ENCODE measurements at places on chromosomes 3 and 15.

- no peak for DNase-seq
- H3K36me3 ChIP-seq, result no peaks in the 10 kb centered on the region
- H3K4me3 ChIP-seq, result peak overlapping the region; percentile 3
- no peak overlapping the region for H3K27ac ChIP-seq
- H3K27me3 ChIP-seq, result peaks cover 21% of the 10 kb centered on the region
These were observed 80.4 kb upstream of the MEF2A start for GRCh38 chr15:99485153-99485961.

DNA sequence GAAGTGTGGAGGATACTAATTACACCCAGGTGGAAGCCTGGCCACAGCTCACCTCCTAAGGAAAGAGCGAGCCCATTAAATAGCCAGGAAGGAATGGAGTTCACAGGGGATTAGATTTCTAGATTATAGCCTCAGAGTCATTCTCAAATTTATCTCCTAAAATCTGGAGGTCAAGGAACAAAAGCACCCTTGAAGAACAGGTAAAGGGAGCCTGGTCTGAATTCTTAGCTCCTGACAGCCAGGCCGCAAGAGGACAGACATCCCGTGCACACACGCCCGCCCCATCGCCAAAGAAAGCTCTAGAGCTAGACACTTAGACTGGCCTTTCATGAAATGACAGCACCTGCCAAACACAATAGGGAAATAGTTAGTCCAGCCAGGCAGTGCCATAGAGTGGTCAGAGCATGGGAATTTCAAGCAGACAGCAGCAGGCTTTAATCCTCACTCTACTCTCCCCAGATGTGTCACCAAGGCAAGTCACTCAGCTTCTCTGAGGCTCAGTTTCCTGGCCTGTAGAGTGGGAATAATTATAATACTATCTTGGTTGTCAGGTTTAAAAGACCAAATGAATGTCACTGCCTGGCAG is 59.2 kb downstream of the LIPC start:
- H3K4me3 ChIP-seq, result no peak overlapping the region
- H3K36me3 ChIP-seq, result no peaks in the 10 kb centered on the region
- no peaks in the 10 kb centered on the region for H3K27me3 ChIP-seq
- H3K27ac ChIP-seq, result no peak overlapping the region
- DNase-seq, result no peak

GRCh38 chr3:30553641-30554316 is 52.6 kb upstream of the TGFBR2 start:
- H3K27ac ChIP-seq, result no peak overlapping the region
- no peaks in the 10 kb centered on the region for H3K4me1 ChIP-seq
- no peaks in the 10 kb centered on the region for H3K27me3 ChIP-seq
- H3K4me3 ChIP-seq, result no peak overlapping the region

DNA sequence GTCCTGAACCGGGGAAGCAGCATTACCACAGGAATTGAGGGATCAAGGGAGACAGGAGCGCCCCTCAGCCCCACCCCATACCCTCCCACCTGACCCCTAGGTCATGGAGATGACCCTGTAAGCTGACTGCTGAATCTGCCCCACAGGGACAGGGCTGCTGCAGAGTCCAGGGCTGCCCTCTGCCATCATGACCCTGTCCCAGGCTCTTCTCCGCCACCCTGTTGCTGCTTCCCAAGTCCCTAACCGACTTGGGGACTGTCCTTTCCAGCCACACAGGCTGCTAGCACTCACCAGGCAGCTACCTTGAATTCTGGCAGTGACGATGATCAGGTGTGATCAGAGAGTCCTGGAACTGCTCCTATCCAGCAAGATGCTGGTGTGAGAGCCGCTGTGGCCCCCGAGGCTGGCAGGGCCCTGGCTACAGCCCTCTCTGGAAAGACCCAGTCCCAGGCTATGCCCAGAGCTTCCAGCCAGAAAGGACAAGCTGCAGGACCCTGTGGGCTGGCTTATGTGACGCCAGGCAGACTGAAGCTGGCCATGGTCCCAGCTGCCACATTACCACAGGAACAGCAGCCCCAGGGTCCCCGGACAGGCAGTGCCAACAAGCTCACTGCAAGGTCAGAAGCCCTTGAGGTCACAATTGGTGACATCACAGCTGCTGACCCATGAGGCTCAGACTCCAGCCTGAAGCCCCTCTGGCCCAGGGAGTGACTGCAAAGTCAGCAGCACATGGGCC is at the start of gene C3orf22:
Gene C3orf22 (minus strand): TSS at position 597 of the 736 bp plus-strand sequence. CDS start 5,542 bp downstream, outside the sequence.
- DNase-seq, result peak; percentile 7
- peaks cover 21% of the 10 kb centered on the region for H3K27me3 ChIP-seq
- no peak within 1 kb of the TSS for H3K27ac ChIP-seq

GRCh38 chr15:65743637-65744252 is 48.3 kb downstream of the DENND4A start:
- no peak for DNase-seq
- no peak overlapping the region for H3K4me3 ChIP-seq
- peaks cover 14% of the 10 kb centered on the region for H3K4me1 ChIP-seq
- H3K27ac ChIP-seq, result no peak overlapping the region

DNA sequence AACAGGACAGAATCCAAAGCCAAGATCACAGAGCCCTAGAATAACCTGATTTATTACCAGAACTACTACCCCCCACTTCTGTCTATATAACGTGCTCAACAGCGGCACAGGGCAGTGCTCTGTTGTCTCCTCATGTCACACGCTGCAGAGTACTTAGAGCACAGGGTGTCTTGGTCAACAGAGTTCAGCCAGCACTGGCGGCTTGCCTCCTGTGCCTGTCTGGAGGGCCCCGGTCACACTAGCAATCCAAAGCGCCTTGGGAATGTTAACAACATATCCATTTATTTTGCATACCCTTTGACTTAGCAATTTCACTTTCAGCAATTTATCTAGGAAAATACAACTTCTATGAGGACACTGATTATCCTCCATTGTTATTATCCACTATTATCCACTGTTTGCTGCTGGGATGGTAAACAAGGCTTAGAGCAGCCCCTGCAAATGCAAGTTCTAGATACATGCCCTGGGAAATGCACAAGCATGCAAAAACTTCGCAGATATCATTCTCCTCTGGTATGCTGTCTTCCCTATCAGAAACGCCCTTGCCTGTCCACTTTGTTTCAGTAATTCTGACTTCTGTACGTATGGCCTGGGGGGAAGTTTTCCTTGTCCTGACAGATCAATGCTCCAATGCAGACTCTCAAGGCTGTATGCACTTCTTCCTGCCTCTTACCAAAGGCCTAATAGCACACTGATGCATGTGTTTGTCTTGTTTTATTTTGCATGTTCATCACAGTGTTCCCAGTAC is 86.2 kb upstream of the OCA2 start:
- H3K4me3 ChIP-seq, result no peak overlapping the region
- peaks cover 35% of the 10 kb centered on the region for H3K36me3 ChIP-seq
- H3K4me1 ChIP-seq, result no peaks in the 10 kb centered on the region
- no peaks in the 10 kb centered on the region for H3K27me3 ChIP-seq

DNA sequence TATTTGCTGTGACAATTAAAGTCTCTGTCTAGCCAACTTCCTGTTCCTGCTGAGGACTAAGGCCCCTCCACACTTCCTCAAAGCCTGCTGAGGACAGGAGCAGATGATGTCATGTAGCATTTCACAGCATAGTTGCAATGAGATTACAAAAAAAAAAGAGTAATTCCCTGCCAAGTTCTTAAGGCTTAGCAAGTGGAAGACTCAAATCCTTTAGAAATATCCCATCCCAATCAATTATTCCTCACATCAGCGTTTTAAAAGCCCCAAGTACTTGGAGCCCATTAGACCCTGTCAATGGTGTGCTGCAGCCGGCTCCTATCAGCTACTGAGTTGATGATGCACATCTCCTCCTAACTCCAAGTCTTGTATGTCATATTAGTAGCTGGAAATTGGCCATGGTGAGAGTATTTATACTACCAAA is 51.7 kb downstream of the TRANK1 start:
- H3K4me1 ChIP-seq, result peaks cover 63% of the 10 kb centered on the region
- no peak overlapping the region for H3K4me3 ChIP-seq
- peak; percentile 38 for DNase-seq
- peaks cover 71% of the 10 kb centered on the region for H3K36me3 ChIP-seq

GRCh38 chr15:45892182-45892581 is 257.4 kb downstream of the SQOR start:
- no peak overlapping the region for H3K27ac ChIP-seq
- H3K4me1 ChIP-seq, result no peaks in the 10 kb centered on the region
- no peak overlapping the region for H3K4me3 ChIP-seq
- DNase-seq, result no peak

GRCh38 chr3:111858642-111859041 is 423 bp upstream of the PHLDB2 start:
- H3K4me3 ChIP-seq, result peak overlapping the region; percentile 97
- no peaks in the 10 kb centered on the region for H3K27me3 ChIP-seq
- peaks cover 18% of the 10 kb centered on the region for H3K4me1 ChIP-seq
- peaks cover 17% of the 10 kb centered on the region for H3K36me3 ChIP-seq
- DNase-seq, result no peak

GRCh38 chr15:57885435-57885834 is 178.9 kb downstream of the POLR2M start:
- no peaks in the 10 kb centered on the region for H3K4me1 ChIP-seq
- H3K27me3 ChIP-seq, result peaks cover 56% of the 10 kb centered on the region
- no peaks in the 10 kb centered on the region for H3K36me3 ChIP-seq
- no peak overlapping the region for H3K27ac ChIP-seq

GRCh38 chr3:52036222-52036694 is 20.1 kb downstream of the DUSP7 start:
- no peak overlapping the region for H3K4me3 ChIP-seq
- H3K27ac ChIP-seq, result no peak overlapping the region
- peaks cover 4% of the 10 kb centered on the region for H3K36me3 ChIP-seq
- H3K27me3 ChIP-seq, result no peaks in the 10 kb centered on the region
- no peak for DNase-seq
- peaks cover 5% of the 10 kb centered on the region for H3K4me1 ChIP-seq

GRCh38 chr3:100084100-100084806 is 30.0 kb downstream of the FILIP1L start:
- H3K4me3 ChIP-seq, result no peak overlapping the region
- H3K27me3 ChIP-seq, result no peaks in the 10 kb centered on the region
- no peaks in the 10 kb centered on the region for H3K36me3 ChIP-seq
- no peak overlapping the region for H3K27ac ChIP-seq
- no peak for DNase-seq

DNA sequence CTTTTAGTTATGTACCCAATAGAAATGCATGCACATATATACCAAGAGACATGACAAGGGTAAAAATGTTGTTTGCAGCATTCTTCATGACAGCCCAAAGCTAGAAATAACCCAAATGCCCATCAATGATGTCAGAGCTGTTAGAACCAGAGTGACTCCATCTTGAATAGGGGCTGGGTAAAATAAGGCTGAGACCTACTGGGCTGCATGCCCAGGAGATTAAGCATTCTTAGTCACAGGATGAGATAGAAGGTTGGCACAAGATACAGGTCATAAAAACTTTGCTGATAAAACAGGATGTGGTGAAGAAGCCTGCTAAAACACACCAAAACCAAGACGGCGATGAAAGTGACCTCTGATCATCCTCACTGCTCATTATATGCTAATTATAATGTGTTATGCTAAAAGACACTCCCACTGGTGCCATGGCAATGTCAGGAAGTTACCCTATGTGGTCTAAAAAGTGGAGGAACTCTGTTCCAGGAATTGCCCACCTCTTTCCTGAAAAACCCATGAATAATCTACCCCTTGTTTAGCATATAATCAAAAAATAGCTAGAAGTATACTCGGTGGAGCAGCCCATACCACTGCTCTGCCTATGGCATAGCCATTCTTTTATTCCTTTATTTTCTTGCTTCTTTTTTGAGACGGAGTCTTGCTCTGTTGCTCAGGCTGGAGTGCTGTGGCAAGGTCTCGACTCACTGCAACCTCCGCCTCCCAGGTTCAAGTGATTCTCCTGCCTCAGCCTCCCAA is 32.9 kb downstream of the ZBTB11 start:
- peaks cover 7% of the 10 kb centered on the region for H3K36me3 ChIP-seq
- peak; percentile 47 for DNase-seq
- peak overlapping the region; percentile 82 for H3K27ac ChIP-seq
- H3K4me3 ChIP-seq, result no peak overlapping the region
- H3K27me3 ChIP-seq, result no peaks in the 10 kb centered on the region
- H3K4me1 ChIP-seq, result peaks cover 33% of the 10 kb centered on the region
